Islet precursor cell (in vitro differentiated cells): ENCODE measurements at places on chromosomes 16 and 17.

- DNase-seq: no peak
These were observed 316.3 kb downstream of the SEC14L1 start for GRCh38 chr17:77456951-77457548.

DNA sequence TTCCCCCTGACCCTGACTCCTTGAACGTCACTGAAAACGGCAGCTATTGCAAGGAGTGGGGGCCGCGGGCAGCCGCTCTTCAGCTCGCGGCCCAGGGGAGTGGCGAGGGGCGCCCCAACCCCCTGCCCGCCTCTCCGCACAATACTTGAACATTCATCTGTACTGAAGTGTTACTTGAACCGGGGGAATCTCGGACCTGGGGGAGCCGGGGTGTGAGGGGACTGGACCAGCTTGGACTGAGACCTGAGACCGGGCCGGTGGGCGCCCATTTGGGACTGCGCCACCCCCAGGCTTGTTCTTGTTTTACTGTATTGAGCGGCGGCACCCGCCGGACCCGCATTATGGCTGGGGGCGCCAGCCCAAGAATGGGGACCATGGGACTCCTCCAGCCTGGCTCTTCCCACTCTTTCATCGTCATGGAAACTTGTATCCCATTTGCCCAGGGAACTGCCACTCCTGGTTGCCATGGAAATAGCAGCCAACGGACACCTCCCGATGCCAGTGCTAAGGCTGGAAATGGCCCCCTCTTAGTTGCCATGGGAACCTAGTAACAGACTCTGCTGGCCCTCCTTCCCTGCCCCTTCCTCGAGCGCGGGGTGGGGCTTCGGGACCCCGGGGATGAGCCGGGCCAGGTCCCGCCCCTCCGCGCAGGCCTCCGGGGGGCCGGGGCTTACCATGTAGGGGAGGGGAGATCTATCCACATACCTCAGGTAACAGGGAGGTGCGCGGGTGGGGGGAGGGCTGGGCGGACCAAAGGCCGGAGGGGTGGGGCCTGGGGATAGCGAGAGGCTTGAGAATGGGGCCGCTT lies 805 bp upstream of the ORAI3 start:
- DNase-seq: peak; percentile 99

DNA sequence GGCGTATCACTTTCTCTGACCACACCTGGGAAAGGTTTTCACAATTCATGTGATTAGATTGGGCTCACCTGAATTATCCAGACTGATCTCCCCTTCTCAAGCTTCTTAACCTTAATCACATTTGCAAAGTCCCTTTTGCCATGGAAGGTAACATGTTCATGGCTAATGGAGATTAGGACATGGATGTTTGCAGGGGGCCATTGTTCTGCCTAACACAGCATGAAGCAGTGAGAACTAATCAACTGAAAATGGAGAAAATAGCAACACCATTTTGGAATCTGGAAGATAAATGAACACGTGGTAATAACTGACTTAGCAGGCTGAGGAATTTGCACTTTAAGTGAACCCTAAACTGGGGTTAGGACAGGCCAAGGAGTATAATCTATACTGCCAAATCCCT lies 25.0 kb upstream of the SBK1 start:
- no peak for DNase-seq

DNA sequence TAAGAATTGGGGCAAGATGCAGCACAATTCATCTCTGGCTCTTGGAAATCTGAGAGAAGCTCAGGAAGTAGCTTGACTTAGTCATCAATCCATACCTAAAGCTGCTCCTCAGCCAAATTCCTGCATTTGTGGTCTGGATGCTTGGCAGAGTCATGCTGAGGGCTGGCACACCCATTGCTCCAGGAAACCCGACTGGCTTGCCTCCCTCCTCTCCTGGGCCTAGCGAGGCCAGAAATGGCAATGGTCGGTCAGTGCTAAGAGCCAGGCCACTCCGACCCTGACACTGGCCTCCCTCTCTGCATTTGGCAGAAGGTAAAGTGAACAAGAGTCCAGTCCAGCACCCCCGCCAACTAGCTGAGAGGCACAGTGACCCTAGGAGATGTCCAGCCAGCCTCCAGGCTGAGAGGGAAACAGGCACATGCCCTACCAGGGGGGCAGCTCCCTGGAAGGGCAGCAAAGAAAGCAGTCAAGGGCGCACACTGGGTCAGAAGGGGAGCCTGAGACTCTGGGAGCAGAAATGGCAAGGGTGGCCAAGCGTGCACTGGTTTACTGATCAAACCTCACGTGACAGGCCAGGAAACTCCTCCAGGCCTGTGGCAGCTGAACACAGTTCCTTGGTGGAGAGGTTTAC lies 10.0 kb downstream of the POLDIP2 start:
- peak; percentile 87 for DNase-seq

GRCh38 chr17:5485270-5486205 lies at the start of gene DERL2:
DERL2 (minus strand) TSS chr17:5486178; CDS start chr17:5486161, 17 bp downstream.
- no peak for DNase-seq

DNA sequence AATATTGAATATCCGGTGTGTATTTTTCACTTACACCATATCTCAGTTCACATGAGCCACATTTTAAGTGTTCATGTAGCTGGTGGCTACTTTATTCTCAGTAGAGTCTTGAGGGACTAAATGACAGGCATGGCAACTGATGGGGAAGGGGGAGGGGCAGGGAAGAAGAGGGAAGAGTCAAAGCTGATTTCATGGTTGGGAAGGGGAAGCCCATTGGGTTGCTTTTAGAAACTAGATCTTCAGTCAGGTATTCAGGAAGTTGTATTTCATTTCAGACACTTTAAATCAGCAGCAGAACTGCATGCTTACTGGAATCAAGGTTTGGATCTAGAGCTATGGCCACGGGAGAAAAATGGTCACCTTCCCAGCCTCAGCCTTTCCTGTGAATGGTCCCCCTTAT lies 2.9 kb upstream of the WIPI1 start:
- DNase-seq: no peak

DNA sequence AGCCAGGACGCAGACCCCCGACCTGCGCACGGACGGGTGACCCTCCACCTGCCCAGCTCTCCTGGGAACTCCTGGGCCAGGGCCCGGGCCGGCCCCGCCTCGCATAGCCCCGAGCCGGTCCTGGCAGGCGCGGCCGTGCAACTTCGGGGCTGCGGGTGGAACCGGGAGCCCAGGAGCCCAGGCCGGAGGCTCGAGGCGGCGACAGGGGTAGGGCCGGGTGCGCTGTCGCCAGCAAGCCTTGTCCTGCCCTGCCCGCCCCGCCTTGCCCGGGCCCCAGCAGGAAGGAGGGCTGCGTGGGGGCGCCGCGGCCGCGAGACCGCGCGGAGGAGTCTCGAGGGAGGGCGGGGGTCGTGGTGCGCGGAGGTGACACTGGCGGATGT lies 408 bp downstream of the LMF1 start:
- DNase-seq: no peak

- DNase-seq: peak; percentile 61
These were observed 12.6 kb upstream of the ARL5C start for GRCh38 chr17:39178536-39178935.

- DNase-seq: no peak
These were observed 11.8 kb downstream of the CTRB1 start for GRCh38 chr16:75230471-75231110.

DNA sequence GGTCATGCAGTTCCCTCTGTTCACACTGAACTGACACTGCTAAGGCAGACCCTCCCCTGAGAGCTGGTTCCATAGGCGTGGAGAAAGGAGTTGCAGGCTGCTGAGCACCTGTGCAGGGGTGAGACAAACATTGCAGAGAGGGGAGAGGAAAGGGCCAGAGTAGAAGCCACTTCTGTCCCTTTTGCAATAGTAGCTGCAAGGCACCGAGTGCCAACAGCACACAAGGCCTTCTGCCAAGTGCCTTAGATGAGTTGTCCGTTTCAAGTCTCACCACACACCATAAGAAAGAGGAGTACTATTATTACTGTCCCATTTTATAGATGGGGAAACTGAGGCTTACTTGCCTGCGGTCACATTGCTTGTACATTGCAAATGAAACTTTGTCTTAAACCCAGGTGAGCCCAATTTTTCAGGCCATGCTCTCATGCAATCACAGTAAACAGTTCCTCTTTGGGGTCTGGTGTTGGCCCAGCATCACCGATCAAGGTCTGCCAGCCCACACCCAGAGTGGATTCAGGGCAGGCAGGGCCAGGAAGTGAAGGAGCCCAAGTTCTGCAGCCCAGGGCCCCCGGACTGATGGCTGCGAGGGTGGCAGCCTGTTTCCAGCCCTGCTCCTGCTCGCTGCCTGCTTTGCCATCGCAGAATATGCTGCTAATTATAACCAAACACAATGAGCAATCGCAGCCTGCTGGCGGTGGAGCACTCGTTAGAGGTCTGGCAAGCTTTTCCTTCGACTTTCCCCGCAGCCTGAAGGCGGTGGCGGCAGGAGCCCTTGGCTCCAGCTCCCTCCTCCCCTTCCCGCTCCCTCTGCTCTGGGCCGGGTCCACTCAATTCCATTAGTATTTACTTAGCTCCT lies 36.8 kb upstream of the DYNLL2 start:
- peak; percentile 66 for DNase-seq

GRCh38 chr16:3656491-3657468 lies 2.3 kb downstream of the DNASE1 start:
- peak; percentile 46 for DNase-seq

- DNase-seq: peak; percentile 72
These were observed 260.2 kb downstream of the ZFHX3 start for GRCh38 chr16:72787514-72788268.

DNA sequence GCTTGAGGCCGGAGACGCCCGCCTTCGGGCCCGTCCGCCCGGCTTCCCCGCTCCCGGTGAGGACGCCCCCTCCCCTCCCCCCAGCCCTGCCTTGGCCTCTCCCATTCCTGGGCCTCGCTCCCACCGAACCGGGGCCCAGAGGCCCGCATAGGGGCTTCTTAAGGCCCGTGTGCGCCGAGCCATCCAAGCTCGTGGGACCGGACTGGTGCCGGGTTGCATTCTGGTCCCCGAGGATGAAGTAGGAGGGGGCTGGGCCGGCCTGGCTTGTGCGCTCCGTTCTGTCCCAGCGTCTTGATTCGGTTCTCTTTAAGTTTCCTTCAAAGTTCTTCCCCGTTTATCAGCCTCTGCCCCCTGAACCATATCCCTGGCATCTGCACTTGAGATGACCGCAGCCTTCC lies 488 bp downstream of the SENP3 start:
- no peak for DNase-seq

GRCh38 chr16:68265078-68265920 lies 973 bp downstream of the SLC7A6 start:
- DNase-seq: peak; percentile 91

GRCh38 chr16:58128711-58129096 lies 477 bp downstream of the CFAP20 start:
- peak; percentile 71 for DNase-seq

DNA sequence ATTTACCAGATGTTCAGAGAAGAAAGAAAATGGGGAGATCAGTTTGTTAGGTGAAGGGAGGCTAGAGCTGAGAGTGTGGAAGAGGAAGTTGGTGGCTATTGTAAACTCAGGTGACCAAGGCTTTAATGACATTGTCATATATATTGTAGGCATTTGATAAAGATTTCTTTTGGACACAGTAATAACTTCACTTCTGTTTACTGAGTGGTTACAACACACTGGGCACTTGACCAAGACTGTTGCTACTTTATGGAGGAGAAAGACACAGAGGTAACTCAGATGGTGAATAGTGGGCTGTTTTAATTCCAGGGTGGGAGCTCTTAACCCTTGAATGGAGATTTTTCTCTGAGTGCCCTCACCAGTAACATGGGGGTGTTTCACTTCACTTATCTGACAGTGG lies 46.0 kb downstream of the TNRC6A start:
- DNase-seq: no peak

GRCh38 chr17:73731733-73732132 lies 87.5 kb upstream of the SDK2 start:
- DNase-seq: no peak

GRCh38 chr17:18949566-18949965 lies 2.4 kb upstream of the SLC5A10 start:
- no peak for DNase-seq

GRCh38 chr17:68642118-68642412 lies 40.9 kb upstream of the FAM20A start:
- no peak for DNase-seq

GRCh38 chr16:15932939-15933338 lies 16.5 kb upstream of the ABCC1 start:
- DNase-seq: no peak

GRCh38 chr17:50618300-50618699 lies 16.4 kb upstream of the ABCC3 start:
- no peak for DNase-seq

- DNase-seq: no peak
These were observed 743 bp downstream of the SHCBP1 start for GRCh38 chr16:46620266-46621005.

DNA sequence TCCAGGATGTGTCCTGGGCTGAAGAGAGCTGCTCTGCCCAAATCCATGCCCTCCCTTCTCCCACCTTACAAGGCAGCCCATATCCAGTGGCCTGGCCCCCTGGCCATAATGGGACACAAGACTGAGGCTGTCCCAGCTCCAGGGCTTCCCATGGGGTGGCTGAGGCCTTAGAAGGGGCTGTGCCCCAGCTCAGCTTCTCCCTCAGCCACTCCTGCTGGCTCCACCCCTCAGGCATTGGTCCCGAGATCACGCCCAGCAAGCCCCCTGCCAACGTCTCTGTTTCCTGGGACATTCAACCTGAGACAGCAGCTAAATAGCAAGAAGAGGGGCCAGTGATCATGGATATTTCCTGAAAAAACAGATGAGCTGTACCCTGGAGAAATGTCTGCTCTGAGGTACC lies 43.3 kb downstream of the ARHGAP27 start:
- no peak for DNase-seq

GRCh38 chr17:76458580-76459490 lies 5.9 kb upstream of the UBE2O start:
- DNase-seq: peak; percentile 91

DNA sequence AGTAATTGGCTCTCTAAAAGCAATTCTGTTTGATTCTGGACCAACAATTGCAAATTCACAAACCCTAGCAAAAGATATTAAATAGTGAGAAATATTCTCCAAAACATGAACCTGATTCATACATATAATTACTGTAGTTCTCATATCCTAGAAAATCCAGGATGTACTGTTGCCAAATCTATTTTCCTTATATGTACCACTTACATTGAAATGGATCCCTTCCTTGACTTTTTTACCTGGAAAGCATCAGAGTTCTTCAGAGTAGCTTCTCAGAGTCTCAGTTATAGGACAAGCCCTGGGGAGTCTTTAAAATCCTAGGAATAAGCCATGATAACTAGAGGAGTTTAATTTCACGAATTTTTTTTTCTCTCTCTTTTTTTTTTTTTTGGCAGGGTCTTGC lies 16.7 kb downstream of the TMEM92 start:
- no peak for DNase-seq

DNA sequence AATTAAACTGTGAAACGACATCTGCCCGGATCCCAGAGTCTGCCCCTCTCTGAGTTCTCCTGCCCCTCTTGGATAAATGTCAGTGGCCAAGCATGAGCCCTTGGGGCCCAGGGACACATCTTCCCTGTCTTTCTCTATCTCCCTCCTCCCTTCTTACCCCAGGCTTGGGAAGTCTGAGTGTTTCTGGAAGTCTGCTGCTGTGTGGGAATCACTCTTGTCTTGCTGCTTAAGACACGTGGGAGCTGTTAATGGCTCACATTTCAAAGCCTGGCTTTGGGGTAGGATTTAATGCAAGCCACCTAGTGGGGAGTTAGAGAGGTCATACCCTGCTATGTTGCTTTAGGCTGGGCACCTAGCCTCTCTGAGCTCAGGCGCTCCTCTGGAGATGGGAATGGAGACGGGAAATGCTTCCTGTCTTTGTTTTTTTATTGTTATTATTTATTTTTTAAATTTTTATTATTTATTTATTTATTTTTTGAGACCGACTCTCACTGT lies 218.5 kb upstream of the CIBAR2 start:
- peak; percentile 94 for DNase-seq

GRCh38 chr16:16096858-16097213 lies 126.5 kb downstream of the ABCC6 start:
- no peak for DNase-seq
